ENCODE measurements at places on chromosomes 2 and 18.

DNA sequence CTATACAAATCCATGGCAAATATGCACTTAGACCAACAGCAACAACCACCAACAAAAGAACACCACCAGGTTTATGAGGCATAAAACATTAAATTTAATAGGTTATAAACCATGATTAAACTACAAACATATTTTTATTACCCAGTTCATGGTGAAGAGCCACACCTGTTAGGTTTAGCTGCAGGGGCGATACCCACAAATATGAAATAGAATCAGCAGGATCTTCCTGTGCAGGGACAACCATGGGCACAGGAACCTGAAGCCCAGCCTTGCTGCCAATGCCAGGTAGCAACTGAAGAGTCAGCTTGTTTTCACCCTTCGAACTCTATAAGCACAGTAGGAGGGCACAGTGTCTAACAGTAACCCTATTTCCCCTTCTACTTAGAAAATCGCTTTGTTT is 675.0 kb downstream of the SATB2 start:
- no peaks in the 10 kb centered on the region for H3K36me3 ChIP-seq
- H3K4me3 ChIP-seq: no peak overlapping the region
- no peaks in the 10 kb centered on the region for H3K4me1 ChIP-seq
- H3K27ac ChIP-seq: no peak overlapping the region
- H3K27me3 ChIP-seq: no peaks in the 10 kb centered on the region

GRCh38 chr18:3481696-3482210 is 31.8 kb downstream of the TGIF1 start:
- H3K4me1 ChIP-seq: no peaks in the 10 kb centered on the region
- H3K27me3 ChIP-seq: no peaks in the 10 kb centered on the region
- DNase-seq: no peak
- H3K4me3 ChIP-seq: no peak overlapping the region
- no peaks in the 10 kb centered on the region for H3K36me3 ChIP-seq

DNA sequence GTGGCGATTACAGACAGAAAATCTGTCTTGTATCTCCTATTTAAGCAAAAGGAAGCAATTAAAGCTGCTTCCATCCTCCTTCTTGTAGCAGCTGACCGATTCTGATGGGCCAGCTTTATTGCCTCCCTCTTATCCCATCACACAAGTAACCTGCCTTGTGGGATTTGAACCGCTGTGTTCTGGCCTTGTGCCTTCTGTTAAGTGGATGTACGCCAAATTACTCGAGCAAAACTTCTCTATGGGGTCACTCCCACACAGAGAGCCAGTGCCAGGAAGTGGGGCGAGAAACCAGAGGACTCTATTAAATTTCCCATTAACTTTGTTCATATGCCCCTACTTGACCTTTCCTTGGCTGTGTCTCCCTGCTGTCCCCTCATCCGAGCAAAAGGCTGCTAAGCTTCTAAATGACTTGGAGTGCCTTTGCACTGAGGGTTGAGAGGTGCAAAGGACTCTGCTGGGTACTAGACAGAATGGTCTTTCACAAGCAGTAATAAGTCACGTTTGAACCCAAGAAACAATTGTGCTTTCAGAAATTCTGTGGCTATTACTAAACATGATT is 672.5 kb downstream of the MBD2 start:
- H3K4me3 ChIP-seq: no peak overlapping the region
- no peaks in the 10 kb centered on the region for H3K4me1 ChIP-seq
- no peak overlapping the region for H3K27ac ChIP-seq

- H3K27ac ChIP-seq: no peak overlapping the region
- no peaks in the 10 kb centered on the region for H3K27me3 ChIP-seq
- no peaks in the 10 kb centered on the region for H3K36me3 ChIP-seq
- H3K4me3 ChIP-seq: no peak overlapping the region
- no peaks in the 10 kb centered on the region for H3K4me1 ChIP-seq
These were observed 42.7 kb upstream of the PELI1 start for GRCh38 chr2:64186699-64187605.

DNA sequence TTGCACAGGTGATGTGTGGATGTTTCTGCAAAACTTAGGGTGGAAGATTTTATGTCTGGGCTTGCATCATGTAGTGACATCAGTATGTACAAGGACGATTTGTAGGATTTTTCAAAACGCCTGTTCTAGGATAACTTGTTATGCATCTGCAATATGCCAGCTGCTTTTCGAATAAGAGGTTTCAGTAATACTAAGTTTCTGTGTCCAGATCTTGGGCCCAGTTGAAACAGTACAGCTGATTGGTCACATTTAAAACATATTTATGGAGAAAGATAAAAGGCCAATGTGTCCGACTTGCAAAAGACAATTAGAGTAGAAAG is 1.2 kb downstream of the PTPN4 start:
- H3K36me3 ChIP-seq: no peaks in the 10 kb centered on the region
- DNase-seq: no peak
- peak overlapping the region; percentile 90 for H3K27ac ChIP-seq

DNA sequence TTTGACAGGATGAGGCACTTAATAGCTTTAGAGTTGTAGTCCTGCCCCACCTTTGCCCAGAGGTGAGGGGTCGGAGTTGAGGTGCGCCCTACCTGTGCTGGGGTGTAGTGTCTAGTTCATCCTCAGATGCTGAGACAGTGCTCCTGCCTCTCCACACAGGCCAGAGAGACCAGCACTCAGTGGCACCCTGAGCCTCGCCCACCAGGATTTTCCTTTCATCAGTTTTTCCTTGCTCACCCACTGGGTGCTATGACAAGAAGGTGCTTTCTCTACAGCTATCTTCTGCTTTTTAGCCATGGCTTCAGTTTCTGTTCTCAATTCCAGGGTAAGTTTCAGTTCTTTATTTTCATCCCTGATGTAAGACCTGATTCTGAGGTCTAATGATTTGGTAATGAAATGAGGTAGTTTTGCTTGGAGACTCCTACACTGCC is 16.8 kb upstream of the TMEM131 start:
- no peak overlapping the region for H3K4me3 ChIP-seq
- no peaks in the 10 kb centered on the region for H3K4me1 ChIP-seq
- no peaks in the 10 kb centered on the region for H3K27me3 ChIP-seq
- no peaks in the 10 kb centered on the region for H3K36me3 ChIP-seq
- no peak overlapping the region for H3K27ac ChIP-seq

All from effector memory CD4-positive, alpha-beta T cell (primary cell).